ENCODE measurements at places on chromosomes 4 and X.

DNA sequence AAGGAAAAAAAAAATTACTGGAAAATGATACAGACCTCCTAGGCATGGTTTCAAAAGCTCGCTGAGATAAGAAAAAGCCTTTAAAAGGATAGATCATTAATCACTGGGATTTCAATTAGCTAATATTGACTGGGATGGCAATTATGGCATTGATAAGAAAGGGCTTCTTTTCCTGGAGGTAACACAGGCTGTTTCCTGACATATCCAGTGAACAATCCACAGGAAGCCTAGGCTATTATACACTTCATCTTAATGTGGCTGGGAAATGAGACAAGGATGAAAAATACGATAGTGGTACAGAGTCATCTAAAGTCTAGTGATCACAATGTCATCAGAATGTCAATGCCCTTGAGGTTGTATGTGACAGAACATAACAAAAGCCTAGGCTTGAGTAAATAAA lies 1579.3 kb downstream of the C4orf33 start:
- DNase-seq, result no peak

DNA sequence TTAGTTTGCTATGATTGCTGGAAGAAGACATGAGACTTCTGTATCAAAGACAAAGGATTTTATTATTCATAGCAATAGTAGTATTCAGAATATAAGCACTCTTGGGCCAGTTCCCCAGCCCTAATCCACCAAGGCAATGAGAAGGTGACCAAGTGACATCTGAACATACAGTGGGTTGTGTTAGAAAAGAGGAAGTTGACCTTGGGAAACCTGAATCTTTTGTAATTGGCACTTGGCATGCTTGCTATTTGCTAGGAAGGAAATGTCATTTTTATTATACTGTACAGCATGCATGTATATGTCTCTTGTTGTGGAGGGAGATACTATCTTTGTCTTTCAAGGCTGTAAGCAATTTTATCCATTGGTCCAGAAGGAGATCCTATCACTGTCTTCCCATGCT lies 216.1 kb upstream of the FAT1 start:
- no peak for DNase-seq

DNA sequence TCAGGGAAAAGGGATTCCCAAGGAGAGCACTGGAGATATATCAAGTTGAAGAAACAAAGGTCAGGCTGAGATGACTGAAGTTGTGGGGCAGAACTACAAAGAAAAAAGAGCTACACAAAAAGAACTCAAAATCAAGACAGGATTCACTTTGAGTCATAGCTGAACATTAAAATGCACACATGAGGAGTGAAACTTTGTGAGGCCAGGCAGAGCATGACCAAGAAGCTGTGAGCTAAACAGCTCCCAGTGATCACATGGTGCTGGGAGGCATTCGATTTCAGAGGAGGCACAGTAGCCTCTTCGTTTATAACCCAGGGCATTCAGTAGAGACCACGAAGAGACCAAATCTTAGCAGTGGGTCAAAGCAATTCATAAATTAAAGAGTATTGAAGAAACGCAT lies 145.3 kb downstream of the ATRX start:
- no peak for DNase-seq

- no peak for DNase-seq
Observed at GRCh38 chr4:155974996-155975395, 21.3 kb upstream of the CTSO start.

GRCh38 chrX:119726900-119727555 lies 31.4 kb upstream of the SOWAHD start:
- DNase-seq, result no peak

DNA sequence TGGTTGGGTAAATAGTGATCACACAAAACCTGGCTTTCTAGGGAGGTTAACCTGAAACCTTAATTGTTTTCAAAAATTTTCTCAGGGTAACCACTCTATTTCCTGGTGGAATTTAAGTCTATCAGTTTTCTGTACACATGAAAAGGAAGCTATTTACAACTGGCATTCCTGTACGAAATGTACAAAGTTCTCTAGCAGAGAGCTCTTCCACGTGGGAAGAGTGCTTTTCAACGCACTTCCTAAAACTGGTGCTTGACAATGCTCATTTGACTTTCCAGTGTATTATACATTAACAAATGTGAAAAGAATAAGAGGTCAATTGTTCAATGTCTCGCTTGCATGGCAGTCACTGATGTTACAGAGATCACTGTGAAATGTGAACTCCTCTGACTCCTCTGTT lies 2.8 kb upstream of the SOD3 start:
- no peak for DNase-seq

DNA sequence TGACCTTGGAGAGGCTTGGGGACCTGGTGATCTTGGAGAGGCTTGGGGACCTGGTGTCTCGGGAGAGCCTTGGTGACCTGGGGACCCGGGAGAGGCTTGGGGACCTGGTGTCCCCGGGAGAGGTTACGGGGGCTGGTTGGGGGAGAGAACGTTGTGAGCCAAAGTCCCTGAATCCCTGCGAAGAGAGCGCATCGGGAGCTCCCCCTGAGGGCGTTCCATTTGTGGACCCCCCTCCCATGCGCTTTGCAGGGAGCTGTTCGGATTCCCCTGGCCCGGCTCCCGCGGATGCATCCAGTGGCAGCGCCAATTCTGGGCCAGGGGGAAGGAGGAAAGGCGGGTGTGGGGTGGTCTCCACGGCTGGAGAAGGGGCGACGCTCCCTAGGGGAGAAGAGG lies 13.3 kb downstream of the SHOX start:
- DNase-seq, result no peak

GRCh38 chrX:130080791-130081367 lies 29.4 kb downstream of the ELF4 start:
- DNase-seq, result no peak

DNA sequence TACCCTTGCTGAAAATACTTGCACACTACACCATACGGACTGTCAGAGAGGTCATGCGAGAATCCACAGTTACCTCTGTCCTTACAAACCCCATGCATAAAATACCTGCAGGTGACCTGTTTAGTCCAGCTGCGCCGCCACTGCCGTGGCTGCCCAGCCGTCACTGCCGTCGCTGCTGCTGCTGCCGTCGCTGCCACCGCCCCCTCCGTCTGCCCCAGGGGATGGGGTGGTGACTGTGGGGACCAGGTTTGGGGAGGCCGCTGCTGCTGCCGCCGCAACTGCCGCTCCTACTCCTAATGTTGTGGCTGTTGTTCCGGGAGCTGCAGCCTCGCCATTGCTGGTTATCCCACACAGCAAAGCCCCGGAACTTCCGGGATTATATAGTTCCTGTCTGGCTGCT lies 141.8 kb upstream of the ZCCHC13 start:
- DNase-seq, result no peak

DNA sequence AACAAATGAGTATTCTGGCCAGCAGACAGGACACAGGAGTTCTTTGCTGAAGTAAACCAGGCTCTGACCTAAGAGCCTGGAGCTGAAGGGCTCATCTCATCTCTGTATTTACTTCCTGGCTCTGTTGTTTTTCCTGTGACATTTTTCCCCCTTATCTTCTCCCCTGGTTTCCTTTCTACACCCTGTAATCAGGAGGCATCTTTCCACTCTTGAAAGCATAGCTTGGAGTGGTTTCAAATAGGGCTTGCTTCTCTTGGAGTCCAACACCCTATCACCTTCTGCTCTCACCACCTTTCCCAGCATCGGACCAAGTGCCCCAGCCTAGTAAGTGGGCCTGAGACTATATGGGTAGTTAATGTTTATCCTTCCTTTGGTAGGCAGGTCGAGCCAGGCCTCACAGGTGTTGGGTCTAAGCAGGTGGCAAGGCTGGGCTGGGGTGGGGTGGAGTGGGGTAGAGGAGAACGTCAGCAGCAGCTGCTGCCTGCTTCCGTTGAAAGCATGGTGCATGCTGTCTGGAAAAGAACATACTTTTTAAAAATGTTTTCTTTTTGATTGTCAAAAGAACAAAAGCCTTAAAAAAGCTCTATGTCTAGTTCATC lies 1.2 kb downstream of the DRP2 start:
- no peak for DNase-seq

DNA sequence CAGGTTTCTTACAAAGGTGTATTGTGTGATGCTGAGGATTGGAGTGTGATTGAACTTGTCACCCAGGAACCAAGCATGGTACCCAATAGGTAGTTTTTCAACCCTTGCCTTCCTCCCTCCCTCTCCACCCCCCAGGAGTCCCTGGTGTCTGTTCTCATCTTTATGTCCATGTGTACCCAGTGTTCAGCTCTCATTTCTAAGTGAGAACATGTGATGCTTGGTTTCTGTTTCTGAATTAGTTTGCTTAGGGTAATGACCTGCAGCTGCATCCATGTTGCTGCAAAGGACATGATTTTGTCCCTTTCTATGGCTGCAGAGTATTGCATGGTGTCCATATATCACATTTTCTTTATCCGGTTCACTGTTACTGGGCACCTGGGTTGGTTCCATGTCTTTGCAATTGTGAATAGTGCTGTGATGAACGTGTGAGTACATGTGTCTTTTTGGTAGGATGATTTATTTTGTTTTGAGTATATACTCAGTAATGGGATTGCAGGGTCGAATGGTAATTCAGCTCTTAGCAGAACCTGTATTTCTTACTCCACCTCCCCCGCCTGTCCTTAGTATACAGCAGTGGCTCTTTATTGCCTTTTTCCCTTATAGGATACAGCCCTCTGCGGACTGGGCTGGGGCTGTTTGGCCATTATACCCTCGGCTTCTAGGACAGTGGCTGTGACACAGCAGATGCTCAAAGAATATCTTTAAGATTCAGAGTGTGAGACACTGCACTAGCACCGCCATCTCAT lies 145.4 kb downstream of the PTTG2 start:
- DNase-seq, result no peak

DNA sequence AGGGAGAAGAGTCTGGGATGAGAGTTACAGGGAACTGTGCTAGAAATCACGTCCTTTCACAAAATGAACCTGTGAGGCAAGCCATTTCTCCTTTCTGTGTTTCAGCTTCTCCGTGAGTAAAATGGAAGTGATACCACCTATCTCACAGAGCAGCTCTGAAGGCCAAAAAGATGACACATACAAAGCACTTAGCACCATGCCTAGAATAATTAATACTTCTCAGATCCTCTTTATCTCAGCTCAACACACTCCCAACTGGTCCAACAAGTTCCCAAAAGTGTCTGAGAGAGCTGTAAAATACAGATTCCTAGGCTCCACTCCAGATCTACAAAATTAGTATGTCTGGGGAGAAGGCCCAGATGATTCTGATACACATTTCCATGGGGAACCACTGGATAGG lies 38.3 kb downstream of the LHFPL1 start:
- no peak for DNase-seq

DNA sequence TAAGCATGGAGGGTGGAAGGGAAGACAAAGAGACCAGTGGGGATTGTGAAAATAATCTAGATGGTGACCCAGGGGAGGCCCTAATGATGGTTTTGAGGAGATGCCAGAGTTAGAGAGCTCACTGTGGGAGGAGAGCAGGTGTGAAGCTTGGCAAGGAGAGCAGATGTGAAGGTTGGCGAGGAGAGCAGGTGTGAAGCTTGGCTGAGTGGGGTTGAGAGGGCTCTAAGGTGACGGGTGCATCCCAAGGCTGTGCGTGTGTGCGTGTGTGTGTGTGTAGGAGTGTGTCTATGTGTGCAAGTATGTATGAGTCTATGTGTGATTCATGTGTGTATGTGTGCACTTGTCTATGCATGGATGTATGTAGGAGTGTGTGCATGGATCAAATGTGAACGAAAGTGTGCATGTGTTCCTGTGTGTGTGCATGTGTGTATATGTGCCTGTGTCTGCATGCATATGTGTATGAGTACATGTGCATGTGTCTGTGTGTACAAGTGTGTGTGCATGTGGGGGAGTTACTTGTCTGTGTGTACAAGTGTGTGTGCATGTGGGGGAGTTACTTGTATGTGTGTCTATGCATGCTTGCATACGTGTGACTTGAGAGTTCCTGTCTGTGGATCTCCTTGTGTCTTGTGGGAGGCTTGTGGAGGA lies 72.0 kb downstream of the EVC start:
- no peak for DNase-seq

DNA sequence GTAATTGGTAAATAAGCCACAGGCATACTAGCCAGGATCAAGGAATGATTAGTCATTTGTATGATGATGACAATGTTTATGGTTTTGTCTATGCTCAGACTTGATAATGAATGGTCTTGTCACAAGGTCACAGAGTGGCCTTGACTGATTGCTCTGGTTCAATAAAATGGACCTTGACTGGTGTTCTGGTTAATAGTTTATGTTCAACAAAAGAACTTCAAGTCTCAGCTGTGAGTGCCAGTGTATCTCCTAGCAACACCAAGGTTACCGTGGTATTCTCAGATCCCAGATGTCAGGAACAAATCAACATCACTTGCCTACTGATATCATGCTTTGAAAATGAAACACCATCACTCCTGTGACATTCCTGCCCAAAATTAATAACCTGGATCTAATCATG lies 16.3 kb upstream of the LRAT start:
- no peak for DNase-seq

DNA sequence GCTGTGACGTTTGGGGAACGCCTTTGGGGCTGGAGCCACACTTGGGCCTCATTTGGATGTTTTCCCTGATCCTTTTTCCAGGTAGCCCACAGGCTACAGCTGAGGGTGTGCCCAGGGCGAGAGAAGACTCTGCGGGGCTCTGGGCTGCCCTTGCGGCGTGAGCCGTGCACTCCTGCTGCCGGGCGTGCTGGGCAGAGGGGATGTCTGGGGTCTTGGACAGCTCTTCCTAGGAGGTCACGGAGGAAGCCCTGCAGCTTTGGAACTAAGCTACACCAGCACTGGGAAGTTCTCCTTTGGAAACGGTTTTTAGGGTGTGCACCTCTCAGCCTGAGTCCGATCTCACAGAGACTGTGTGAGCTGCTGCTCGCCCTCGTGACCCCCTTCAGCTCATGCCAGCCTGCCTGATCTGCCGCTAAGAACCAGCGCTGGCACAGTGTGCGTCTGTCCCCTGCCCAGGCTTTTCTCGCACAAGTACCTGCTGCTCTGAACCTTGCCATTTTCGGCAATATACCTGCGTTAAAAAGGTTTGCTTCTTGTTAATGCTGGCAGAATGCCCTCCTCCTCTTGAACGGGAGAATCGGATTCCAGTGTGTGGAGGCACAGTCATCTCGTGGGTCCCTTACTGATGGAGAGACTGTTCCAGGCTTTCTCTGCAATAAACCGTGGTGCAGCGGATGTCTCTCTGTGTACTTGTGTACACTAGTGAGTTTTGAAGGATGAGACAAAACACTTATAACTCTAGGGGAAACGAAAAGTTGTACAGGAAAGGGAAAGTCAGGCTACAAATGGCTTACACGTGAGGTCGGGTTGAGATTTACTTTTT lies 14.3 kb downstream of the MSANTD1 start:
- no peak for DNase-seq

DNA sequence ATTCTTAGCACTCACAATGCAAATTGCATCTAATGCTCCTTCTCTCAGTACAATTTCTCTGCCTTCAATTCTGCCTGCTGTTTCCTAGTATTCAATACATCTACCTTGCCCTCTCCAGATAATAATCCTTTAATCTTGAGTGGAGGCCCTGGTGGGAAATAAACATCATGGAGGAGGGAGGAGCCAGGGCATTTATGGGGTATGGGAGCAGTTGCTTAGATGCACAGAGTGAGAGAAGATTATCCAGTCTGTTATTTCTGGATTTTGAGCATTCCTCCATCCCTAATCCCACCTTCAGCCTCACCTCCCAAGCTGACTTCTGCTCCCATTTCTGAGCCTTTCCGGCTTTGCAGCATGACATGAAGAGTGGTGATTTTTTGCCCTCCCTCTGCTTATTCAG lies 127.9 kb upstream of the PPP3CA start:
- DNase-seq, result no peak
